ENCODE measurements at places on chromosomes 11 and 22. TPM values are rescaled to one million over a fixed set of nuclear protein-coding genes. Genes with fewer than 3 reads are reported as not detected.

Gene LTO1
- 37.6 TPM for total RNA-seq

Gene TSSK2
- total RNA-seq = not detected

Gene FOLR2
- total RNA-seq = 4.3 TPM

Gene DCDC1
- total RNA-seq = not detected

Gene TBX1
- total RNA-seq = 0.43 TPM

Gene KRTAP5-10
- not detected for total RNA-seq

Gene OR5L1
- not detected for total RNA-seq

- H3K36me3 ChIP-seq = no peaks in the 10 kb centered on the region
- no peak for DNase-seq
- no peaks in the 10 kb centered on the region for H3K4me1 ChIP-seq
- no peak overlapping the region for H3K27ac ChIP-seq
- no peaks in the 10 kb centered on the region for H3K27me3 ChIP-seq
Measured at GRCh38 chr22:49567899-49568750, 259.5 kb downstream of the BRD1 start.

- DNase-seq = no peak
- no peaks in the 10 kb centered on the region for H3K27me3 ChIP-seq
- peak overlapping the region; percentile 5 for H3K27ac ChIP-seq
- no peaks in the 10 kb centered on the region for H3K36me3 ChIP-seq
Measured at GRCh38 chr22:41305646-41306045, 4.3 kb downstream of the ZC3H7B start.

DNA sequence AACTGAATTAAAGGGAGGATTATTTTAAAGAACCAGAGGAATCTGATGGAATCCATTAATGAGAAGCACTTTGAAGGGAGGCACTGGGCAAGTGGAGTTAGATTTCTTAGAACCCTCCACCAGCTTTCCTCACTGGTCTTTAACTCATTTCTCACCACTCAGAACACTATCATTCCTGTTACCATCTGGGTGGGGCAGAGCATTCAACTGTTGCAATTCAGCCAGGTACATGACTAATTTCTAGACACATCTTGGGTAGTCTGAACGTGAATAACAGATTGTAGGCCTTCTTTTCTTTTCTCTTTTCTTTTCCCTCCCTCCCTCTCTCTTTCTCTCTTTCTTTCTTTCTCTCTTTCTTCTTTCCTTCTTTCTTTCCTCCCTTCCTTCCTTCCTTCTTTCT lies 15.5 kb upstream of the MMP1 start:
- H3K27me3 ChIP-seq = no peaks in the 10 kb centered on the region
- no peak overlapping the region for H3K4me3 ChIP-seq
- DNase-seq = no peak
- H3K36me3 ChIP-seq = no peaks in the 10 kb centered on the region
- H3K27ac ChIP-seq = no peak overlapping the region

GRCh38 chr22:31055117-31055634 lies 25.9 kb upstream of the SMTN start:
- H3K4me1 ChIP-seq = peaks cover 14% of the 10 kb centered on the region
- H3K36me3 ChIP-seq = no peaks in the 10 kb centered on the region
- no peak for DNase-seq
- no peak overlapping the region for H3K4me3 ChIP-seq

- peak overlapping the region; percentile 97 for H3K27ac ChIP-seq
- H3K4me1 ChIP-seq = peaks cover 94% of the 10 kb centered on the region
- no peaks in the 10 kb centered on the region for H3K36me3 ChIP-seq
Measured at GRCh38 chr11:62552485-62553079, 6.0 kb upstream of the AHNAK start.

- H3K27ac ChIP-seq = no peak overlapping the region
- H3K36me3 ChIP-seq = peaks cover 72% of the 10 kb centered on the region
- H3K4me1 ChIP-seq = no peaks in the 10 kb centered on the region
- no peaks in the 10 kb centered on the region for H3K27me3 ChIP-seq
- no peak for DNase-seq
Measured at GRCh38 chr11:10778217-10778970, 27.3 kb downstream of the CTR9 start.

- H3K27me3 ChIP-seq = no peaks in the 10 kb centered on the region
- H3K36me3 ChIP-seq = no peaks in the 10 kb centered on the region
- no peak overlapping the region for H3K4me3 ChIP-seq
- no peaks in the 10 kb centered on the region for H3K4me1 ChIP-seq
Measured at GRCh38 chr22:31062566-31063230, 18.4 kb upstream of the SMTN start.

- no peak overlapping the region for H3K27ac ChIP-seq
- DNase-seq = no peak
- H3K36me3 ChIP-seq = no peaks in the 10 kb centered on the region
Measured at GRCh38 chr22:32574958-32575910, 100.6 kb downstream of the FBXO7 start.

GRCh38 chr22:45757068-45757467 lies 85.4 kb downstream of the ATXN10 start:
- peaks cover 23% of the 10 kb centered on the region for H3K4me1 ChIP-seq
- peaks cover 23% of the 10 kb centered on the region for H3K36me3 ChIP-seq
- no peak overlapping the region for H3K27ac ChIP-seq
- no peaks in the 10 kb centered on the region for H3K27me3 ChIP-seq

DNA sequence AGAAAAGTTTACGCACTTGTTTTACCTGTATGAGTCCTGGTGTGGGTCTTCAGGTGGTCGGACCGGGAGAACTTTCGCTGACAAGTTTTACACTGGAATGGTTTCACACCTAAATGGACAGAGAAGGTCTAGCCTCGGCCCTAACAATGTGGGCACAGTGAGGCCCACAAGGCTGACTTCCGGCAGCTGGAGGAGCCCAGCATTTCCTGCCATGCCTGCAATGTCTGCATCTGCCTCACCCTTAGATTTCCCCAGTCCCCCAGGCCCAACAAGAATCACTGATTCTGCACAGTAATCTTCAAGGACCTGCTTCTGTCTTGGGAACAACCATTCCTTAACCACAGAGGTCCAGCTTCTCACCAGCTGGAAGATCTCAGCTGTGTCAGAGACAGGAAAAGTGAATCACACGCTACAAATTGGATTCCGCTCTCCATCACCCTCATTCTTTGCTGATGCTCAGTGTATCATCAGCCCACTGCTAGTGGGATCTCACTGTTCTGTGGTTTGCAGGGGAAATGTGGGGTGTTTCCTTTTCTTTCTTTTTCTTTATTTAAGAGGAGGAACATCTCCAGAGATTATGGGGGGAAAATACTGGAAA lies 43.3 kb downstream of the WT1 start:
- H3K4me3 ChIP-seq = no peak overlapping the region
- no peaks in the 10 kb centered on the region for H3K36me3 ChIP-seq
- no peak for DNase-seq

GRCh38 chr22:47144791-47145425 lies 382.5 kb downstream of the TBC1D22A start:
- peaks cover 24% of the 10 kb centered on the region for H3K4me1 ChIP-seq
- H3K36me3 ChIP-seq = no peaks in the 10 kb centered on the region
- no peaks in the 10 kb centered on the region for H3K27me3 ChIP-seq

DNA sequence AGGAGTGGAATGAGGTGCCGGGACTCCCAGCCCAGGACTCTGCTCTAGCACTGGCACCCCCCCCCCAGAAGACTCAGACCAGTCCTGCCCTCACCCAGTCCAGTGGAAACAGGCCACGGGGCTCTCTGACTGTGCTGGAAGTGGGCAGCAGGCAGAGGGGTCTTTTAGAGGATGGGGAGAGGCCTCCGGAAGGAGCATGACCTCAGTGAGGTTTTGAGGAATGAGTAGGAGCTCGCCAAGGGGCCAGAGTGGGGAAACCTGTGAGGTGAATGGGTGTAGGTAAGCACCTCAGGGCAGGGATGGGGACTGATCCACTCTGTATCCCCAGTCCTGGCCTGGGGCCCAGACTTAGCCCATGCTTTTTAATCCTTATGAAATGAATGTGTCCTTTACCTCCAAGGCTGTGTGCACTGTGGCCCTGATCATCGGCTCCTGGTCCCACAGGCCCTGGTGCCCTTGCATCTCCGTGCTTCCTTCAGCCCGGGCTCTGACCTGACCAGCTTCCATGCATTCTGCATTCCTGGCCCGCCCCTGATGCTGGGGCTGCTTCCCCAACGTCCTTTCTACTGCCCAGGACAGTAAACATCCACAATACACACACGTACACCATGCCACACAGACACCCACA lies 24.4 kb upstream of the RFPL3 start:
- DNase-seq = peak; percentile 15
- H3K27ac ChIP-seq = no peak overlapping the region
- no peak overlapping the region for H3K4me3 ChIP-seq
- no peaks in the 10 kb centered on the region for H3K36me3 ChIP-seq
- no peaks in the 10 kb centered on the region for H3K27me3 ChIP-seq

DNA sequence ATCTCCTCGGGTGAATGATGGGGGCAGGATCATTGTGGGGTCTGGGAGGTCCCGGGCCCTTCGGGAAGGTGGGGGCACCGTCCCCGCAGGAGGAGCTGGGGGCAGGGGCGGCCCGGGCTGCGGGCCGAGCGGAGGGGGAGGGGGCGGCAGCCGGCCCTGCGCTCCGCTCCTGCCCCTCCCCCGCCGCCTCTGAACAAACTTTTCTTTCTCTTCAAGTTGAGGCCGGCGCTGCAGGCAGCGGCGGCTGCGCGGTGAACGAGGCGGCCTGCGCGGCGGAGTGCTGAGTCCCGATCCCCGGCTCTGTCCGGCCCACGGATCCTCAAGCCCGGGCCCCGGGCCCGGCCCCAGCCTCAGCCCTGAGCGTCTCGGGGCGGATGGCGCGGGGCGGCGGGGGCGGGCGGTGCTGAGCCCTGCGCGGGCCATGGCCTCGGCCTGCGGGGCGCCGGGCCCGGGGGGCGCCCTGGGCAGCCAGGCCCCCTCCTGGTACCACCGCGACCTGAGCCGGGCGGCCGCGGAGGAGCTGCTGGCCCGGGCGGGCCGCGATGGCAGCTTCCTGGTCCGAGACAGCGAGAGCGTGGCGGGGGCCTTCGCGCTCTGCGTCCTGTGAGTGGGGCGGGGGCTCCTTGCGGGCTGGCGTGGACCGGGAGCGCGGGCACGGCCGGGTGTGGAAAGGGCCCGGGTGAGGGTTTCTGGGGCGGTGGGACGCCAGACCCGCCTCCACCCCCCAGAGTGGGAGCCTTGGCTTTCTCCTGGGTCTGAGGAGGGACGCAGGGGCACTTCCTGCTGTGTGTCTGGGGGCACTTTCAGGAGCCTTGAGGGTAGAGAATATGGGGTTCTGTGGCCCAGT lies at the start of gene INPPL1:
TSS of gene INPPL1 (plus strand) at position 204 of the 847 bp plus-strand sequence. CDS start at position 422, 218 bp downstream.
- H3K4me3 ChIP-seq = peak within 1 kb of the TSS; percentile 77
- H3K36me3 ChIP-seq = peaks cover 31% of the 10 kb centered on the region
- no peaks in the 10 kb centered on the region for H3K27me3 ChIP-seq
- peaks cover 37% of the 10 kb centered on the region for H3K4me1 ChIP-seq
- peak within 1 kb of the TSS; percentile 97 for H3K27ac ChIP-seq

DNA sequence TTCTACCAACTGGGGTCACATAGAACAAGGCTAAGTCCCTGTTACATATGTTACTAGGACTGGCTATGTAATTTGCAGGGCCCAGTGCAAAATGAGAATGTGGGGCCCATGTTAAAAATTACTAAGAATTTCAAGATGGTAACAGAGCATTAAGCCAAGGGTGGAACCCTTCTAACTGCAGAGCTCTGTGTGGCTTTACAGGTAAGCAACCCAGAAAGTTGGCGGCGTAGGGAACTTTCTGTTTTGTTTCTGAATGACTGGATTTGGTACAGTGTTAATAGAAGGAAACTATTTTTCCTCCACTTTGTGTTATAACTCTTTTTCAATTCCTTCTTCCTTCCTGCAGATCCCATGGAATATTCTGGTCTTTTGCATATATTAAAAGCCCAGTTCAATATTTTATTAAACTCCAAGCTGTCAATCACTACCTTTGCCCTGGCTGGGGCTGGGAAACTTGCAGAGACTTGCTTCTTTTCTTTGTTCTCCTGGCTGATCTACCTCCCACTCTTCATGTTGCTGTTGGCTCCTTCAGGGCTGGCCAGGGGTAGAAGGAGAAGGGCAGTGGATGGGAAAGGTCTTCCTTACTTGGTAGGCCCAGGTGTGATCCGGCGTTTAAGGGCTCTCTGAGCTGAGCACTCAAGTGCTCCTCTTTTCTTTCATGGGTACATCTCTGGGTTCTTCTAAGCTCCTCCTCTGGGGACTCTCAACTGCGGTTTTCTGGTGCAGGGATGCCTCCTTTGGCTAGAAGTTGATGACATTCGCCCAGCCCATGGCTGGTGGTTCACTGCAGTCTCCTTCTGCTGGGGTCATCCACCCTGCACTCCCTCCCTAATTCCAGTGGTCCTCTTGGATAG lies 67.7 kb downstream of the SNX19 start:
- no peak for DNase-seq
- no peaks in the 10 kb centered on the region for H3K4me1 ChIP-seq
- no peaks in the 10 kb centered on the region for H3K27me3 ChIP-seq
- H3K36me3 ChIP-seq = no peaks in the 10 kb centered on the region
- H3K27ac ChIP-seq = no peak overlapping the region

- peak; percentile 73 for DNase-seq
- H3K4me1 ChIP-seq = peaks cover 32% of the 10 kb centered on the region
- H3K36me3 ChIP-seq = no peaks in the 10 kb centered on the region
- no peak overlapping the region for H3K4me3 ChIP-seq
Measured at GRCh38 chr11:63510360-63511047, 4.6 kb downstream of the LGALS12 start.
